Stimulated activated CD8-positive, alpha-beta memory T cell treated with anti-CD3 and anti-CD28 coated beads, Interleukin-12 subunit alpha, Interleukin-12 subunit beta, amount 100 ng/mL, for 4 hours (primary cell): ENCODE measurements at places on chromosomes 16 and 17.
A peak's percentile ranks its signal among the peaks of the same experiment; 100 is the strongest.

GRCh38 chr17:54974759-54975158 lies 6.2 kb downstream of the STXBP4 start:
- DNase-seq: no peak

DNA sequence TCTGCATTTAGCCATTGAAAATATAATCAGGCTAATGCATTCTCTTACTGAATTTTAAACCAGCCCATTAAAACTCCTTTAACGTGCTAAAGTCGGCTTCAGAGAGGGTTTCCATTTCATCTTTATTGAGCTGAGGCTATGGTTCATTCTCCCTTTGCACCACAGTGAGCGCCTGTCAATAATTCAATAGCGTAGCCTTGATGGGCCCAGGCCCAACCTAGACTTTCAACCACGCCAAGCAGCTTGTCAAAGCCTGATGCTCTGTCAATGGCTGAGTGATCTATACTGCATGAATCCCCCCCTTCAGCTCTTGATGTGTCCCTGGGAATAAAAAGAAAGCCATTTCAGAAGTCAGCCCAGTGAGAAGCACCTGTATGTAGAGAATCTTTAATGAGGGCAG lies 106.0 kb downstream of the RBFOX1 start:
- DNase-seq: no peak

DNA sequence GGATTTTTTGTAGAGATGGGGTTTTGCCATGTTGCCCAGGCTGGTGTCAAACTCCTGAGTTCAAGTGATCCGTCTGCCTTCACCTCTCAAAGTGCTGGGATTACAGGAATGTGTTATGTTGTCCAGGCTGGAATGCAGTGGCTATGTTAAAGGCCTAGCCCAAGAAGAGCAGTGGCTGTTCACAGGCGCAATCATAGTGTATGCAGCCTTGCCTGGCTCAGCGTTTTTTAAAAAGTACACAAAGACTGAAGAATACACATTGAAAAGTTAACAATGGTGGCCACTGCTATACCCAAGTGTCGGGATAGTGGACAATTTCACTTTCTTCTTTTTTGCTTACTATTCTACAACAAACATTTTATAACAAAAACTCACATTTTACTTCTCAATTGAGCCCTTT lies 7.0 kb downstream of the DERL2 start:
- no peak for DNase-seq

- DNase-seq: no peak
Observed at GRCh38 chr17:45939395-45939794, 45.0 kb downstream of the MAPT start.

- peak; percentile 43 for DNase-seq
Observed at GRCh38 chr17:43694081-43694870, 32.6 kb upstream of the MEOX1 start.

- no peak for DNase-seq
Observed at GRCh38 chr16:7910116-7910515, 577.5 kb downstream of the RBFOX1 start.

DNA sequence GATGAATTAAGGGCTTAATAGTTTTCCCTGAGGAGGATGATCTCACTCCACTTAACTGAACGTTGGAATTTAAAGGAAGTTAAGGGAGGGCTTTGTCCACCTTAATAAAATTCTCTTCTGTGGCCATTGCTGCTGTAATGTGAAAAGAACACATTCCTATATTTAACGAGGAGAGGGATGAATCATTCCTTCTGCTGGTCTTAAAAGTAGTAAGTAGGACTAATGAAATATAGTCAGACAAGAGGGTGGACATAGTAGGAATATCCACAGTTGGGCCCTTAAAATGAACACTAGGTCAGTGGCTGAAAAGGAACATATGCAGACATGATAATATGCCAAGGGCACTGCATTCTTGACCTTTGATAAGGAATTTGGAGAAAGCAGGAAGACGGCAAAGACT lies 405.6 kb downstream of the PMP22 start:
- DNase-seq: no peak

GRCh38 chr17:42904110-42904469 lies 3.5 kb downstream of the G6PC1 start:
- DNase-seq: no peak

GRCh38 chr17:65514541-65514940 lies 46.9 kb downstream of the AXIN2 start:
- no peak for DNase-seq

DNA sequence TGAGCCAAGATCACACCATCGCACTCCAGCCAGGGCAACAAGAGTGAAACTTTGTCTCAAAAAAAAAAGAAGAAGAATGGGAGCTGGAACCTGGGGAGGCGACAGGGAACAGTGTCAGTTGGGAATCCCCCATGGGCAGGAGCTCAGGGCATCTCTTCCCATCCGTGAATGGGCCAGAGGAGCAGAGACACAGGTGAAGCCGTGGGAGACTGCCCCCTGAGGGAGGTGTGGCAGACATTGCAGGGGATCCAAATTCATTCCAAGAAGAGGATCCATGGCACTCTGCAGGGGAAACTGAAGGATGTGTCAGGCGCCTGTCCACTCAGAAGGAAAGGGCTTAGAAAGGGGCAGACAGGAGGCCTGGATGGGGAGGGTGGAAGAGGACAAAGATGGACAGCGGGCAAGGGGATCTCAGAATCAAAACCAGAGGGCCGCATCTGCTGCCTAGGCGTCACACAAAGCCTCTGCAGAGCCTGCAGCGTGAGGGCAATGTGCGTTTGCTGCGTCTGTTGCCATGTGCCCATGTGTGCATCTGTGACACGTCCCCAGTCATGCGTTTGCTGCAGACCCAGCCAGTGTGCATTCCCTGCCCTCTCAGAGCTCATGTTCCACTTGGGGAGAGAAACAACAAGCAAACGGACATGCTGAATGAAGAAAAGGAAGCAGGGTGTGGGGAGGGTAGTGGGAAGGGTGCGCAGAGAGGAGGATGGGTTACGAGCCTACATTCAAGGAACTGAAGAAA lies 30.6 kb upstream of the TNRC6C start:
- no peak for DNase-seq

GRCh38 chr17:37438141-37438540 lies 31.5 kb downstream of the TADA2A start:
- no peak for DNase-seq

DNA sequence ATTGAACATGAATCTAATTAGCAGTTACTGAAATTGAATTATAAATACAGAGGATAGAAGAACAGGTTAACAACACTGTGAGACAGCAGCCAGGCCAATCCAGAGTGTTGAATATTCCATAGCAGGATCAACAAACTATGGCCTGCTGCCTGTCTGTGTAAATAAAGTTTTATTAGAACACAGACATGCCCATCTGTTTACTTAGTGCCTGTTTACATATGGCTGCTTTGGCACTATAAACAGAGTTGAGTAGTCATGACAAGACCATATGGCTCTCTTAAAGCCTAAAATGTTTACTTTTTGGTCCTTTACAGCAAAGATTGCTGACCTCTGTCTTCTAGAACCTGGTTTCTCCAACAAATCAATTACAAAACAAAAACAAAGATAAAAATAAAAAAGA lies 115.4 kb upstream of the CDC42EP4 start:
- DNase-seq: no peak

DNA sequence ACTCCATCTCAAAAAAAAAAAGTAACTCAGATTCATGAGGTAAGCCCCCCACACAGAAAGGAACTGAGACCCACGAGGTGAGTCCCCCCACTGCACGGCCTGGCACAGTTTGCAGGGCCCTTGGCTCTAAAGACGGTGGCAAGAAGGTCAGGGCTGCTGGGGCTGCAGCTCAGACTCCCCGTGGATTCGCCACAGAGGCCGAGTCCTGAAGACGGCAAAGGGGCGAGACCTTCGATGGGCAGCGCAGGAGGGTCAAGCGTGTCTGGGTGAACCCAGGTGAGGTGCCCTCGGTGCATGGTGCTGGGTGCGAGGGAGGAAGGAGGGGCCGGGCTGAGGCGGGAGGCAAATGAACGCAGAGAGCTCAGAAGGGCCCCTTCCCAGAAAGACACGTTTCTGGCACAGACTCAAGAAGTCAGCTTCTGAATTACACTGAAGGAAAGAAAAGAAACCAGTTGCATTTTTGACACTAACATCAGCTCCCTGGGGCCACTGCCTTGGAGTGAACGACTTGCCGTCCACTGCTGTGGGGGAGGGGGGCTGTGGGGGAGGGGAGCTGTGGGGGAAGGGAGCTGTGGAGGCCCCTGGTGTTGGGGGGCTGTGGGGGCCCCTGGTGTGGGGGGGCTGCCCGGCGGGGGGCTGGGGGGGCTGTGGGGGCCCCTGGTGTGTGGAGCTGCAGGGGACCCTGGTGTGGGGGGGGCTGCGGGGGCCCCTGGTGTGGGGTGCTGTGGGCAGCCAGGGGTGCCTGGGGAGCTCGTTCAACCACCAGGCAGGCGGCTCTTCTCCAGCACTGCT lies 69.8 kb upstream of the METRNL start:
- DNase-seq: no peak

DNA sequence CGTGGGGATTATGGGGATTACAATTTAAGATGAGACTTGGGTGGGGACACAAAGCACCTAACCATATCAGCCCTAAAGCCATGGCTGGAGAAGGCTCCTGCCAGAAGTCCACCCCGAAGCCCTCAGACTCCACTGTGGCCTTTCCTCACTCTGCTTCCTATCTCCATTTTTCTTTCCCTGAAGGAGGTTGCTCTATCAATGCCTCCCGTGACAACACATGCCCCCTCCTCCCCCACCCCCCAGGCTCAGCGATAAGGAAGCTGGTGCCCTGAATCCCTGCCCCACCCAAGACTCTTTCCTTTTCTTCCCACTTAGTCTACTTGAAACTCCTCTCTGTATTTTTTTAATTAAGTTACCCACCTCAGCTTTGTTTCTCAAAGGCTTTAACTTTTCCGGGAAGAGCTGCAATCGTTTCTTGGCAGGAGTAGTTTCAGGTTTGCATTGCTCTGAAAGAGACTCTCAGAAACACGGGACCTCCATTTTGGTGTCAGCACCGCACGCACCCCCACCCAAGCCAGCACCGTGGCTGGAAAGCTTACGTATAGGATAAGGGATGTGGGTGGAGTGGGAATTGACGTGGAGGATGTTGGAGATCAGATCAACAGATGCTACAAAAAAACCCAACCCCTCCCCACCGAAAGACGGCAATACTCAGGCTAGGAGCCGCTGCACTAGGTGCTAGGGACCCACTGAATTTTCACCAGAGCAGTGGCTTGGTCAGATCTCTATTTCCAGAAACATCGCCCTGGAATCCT lies 15.2 kb upstream of the CA4 start:
- no peak for DNase-seq

DNA sequence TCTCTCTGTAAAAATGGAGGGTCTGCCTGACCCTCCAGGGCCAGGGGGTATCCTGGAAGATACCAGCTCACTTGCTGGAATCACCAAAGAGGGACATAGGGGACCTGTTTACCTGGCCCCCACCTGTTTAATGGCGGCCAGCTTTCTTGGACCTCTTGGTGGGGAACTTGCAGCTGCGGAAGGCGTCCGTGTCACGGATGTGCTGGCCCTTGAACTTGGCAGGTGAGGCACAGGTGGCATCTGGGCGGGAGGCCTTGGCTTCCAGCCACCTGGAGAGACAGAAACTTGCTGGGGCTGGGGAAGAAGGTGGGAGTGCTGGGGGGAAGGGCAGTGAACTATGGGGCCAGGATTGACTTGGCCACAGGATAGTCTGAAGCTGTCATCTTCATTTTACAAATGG lies 3.5 kb downstream of the CHAD start:
- DNase-seq: no peak

DNA sequence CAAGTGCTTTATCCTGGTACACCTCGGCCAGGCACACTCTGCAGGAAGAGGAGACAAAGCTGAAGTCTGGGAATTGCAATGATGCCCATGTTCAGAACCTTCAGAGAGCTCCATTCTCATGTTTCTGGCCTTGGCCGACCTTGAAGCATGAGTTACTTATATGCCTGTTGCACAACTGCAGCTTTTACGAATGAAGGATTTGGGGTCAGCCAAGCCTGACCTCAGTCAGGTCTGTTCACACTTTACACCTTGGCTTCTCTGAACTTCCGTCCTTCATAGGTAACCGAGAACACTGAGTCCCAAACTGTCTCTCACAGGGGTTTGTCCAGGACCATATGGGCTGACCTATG lies 66.7 kb downstream of the GTF3C1 start:
- no peak for DNase-seq
